ENCODE measurements at places on chromosomes 11 and 22. TPM values are rescaled to one million over a fixed set of nuclear protein-coding genes. Genes with fewer than 3 reads are reported as not detected.

Gene RIC8A
- total RNA-seq, result 96.5 TPM

Gene TMPRSS13
- total RNA-seq, result 4.7 TPM

Gene LGR4
- 0.09 TPM for total RNA-seq

Gene CCDC73
- total RNA-seq, result not detected

Gene NLRP6
- total RNA-seq, result 3.4 TPM

Gene FOLR2
- total RNA-seq, result not detected

Gene TCN1
- not detected for total RNA-seq

Gene PTPRCAP
- total RNA-seq, result 107 TPM

Gene CCDC116
- 0.45 TPM for total RNA-seq

Measured in activated CD8-positive, alpha-beta T cell treated with anti-CD3 and anti-CD28 coated beads for 36 hours (primary cell).